ENCODE measurements at places on chromosomes 13 and 19.

DNA sequence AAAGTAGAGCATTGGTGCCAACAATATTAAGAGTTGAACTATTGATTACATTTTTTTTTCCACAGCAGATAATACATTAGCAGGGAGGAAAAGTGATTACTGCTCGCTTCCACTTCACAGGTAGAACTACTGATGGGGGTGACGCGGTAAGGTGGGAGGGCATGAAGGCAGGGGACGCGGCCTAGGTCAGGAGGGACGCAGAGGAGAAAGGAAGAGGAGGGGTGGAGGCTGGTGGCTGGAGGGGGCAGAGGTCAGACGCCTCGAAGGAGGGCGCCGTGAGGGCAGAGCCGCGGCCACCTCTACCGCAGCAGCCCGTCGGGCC, 287 bp upstream of the B3GLCT start:
- DNase-seq = no peak

- DNase-seq = no peak
These were observed 15.7 kb downstream of the COL4A1 start for GRCh38 chr13:110291286-110291685.

- peak; percentile 40 for DNase-seq
These were observed 54.7 kb downstream of the ZNF787 start for GRCh38 chr19:56066152-56067023.

DNA sequence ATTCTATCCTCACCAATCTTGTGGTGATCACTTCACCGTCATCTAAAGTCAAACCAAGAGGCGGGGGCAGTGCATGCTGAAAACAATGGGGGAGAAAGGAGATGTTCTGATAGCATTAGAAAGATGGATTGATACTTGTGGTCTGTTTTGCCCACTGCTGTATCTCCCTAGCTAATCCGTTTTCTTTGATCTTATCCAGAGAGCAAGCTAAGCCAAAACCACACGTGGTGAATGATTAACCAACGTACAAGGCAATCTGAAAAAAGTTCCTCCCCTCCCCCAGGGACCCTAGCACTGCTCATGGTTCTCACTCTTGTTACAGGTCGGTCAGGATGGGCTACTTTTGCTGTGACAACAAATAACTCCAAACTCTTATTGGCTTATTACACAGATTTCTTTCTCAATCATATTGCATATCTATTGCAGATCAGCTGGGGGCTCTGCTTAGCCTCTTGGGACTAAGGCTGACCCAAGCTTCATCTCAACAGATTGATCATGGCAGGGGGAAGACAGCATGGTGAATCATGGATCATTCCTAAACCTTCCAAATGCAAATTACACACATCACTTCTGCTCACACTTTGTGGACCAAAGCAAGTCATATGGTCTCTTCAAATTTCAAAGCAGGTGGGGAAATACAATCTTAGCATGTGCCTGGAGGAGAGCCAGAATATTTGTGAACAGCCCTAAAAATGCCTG, 11.9 kb upstream of the C13orf42 start:
- DNase-seq = no peak

GRCh38 chr13:69921156-69921555, 186.5 kb upstream of the ATXN8OS start:
- no peak for DNase-seq

DNA sequence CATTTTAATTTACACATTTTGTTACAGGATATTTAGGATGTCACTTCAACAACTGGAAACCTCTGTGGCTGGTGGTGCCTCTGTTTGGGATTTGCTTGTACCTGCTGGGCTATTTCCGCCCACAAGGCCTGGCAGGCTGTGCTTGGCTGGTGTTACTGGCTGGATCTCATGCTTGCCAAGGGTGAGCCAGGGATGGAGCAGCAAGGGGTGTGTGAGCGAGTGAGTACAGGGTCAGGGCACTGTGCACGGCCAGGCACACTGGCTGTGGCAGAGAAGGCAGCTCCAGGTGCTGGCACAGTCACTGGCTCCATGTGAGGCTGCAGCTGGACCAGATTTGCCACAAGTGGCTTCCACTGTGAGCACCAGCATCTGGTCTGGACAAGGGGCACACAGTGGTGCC, 1254.8 kb downstream of the SLITRK5 start:
- no peak for DNase-seq

- no peak for DNase-seq
These were observed 48.2 kb upstream of the SLITRK5 start for GRCh38 chr13:87622971-87623370.

- DNase-seq = no peak
These were observed 114.8 kb upstream of the TRPC4 start for GRCh38 chr13:37984357-37984756.

DNA sequence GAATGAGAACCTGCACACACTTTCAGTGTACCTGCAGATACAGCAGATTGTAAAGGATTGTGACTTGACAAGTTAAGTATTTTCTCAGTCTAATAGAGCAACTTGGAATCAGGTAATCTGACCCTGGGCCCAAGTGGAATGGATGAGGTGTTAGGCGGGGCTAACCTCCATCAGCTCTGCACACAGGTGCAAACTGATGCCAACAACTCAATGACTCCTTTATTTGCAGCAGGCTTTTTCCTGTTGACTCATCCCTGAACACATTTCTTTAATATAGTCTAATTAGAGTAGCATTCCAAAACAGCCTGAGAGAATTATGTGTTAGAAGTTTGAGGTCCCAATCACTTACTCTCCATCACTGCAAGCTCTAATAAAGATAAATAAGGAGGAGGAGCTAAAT, 48.8 kb downstream of the TPT1 start:
- DNase-seq = no peak

DNA sequence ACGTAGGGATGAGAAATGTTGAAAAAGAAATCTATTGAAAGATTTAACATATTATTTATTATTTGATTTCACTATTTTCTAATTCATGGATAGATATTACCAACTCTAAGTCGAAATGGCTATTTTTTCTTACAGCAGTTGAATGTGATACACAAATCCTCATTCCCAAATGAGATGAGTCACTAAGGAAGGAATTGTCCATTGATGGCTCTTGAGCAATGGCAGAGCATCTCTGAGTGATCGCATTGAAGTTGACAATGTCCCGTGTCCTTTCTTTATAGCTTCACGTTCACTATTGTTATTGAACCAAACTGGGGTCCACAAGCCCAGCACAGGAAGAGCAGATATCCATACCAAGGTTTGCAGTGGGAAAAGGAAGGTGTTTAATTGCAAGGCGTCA, 648.3 kb upstream of the SPRY2 start:
- DNase-seq = no peak

- DNase-seq = no peak
These were observed 3.6 kb downstream of the SERTAD1 start for GRCh38 chr19:40421993-40422747.

GRCh38 chr13:52405767-52406494, at the start of gene THSD1:
Gene THSD1, minus strand, starts transcription at chr13:52406172. Its CDS starts 3,572 bp downstream, at chr13:52402600.
- DNase-seq = peak; percentile 0

DNA sequence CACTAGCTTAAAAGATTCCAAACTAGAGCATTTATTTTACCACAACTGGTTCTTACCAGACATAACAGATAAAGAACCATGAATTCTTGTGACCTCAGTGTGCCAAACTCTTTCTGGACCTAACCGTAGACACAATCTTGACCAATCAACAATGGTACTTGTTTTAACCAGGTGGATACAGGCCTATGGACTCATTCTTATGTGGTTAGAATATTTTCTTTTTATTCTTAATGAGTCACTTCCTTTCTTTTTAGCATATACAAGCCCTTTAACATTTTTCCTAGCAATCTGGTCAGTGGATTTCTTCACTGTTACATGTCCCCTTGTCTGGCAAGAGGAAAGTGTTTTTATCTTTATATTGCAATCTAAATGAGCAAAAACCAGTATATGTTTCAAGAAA, 792.1 kb upstream of the SPRY2 start:
- DNase-seq = no peak

DNA sequence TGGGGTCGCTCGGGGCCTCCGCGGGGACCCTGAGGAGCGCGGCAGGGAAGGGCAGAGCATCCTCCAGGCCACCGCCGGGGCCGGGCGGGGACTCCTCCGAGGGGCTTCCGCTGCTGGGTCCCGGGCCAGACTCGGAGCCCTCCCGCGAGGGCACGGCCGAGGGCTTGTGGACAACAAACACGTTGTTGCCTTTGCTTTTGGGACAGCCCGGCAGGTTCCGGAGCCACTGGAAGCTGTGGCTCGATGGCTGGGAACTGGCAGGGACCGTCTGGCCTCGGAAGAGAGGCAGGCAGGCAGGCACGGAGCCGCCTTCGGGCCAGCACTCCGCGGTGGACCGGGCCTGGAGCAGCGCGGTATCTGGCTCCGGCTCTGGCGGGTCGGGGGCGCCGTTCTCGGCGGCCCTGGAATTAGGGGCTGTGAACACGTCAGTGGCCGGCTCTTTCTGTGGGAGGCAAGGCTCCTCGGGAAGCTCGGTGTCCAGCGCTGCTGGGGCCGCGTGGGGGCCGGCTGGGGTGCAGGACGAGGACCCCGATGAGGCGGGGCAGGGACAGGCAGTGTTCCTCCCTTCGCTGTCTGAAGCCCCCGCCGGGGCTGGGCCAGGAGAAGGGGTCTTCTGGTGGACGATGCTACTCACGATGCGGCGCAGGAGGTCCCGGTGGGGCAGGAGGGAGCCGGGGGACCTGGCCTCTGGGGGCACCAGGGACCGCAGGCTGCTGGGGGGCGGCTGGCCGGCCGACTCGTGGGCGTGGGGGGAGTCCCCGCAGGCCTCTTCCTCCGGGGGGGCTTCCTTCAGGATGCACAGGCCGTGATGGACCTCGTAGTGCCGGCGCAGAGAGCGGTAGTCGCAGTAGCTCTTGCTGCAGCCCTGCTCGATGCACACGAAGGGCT, 27.6 kb downstream of the ZNF541 start:
- DNase-seq = no peak

GRCh38 chr13:111575276-111575675, 254.8 kb downstream of the TEX29 start:
- DNase-seq = no peak

- peak; percentile 26 for DNase-seq
These were observed 674 bp downstream of the BRD4 start for GRCh38 chr19:15331419-15332310.

GRCh38 chr13:24724714-24725113, 39.3 kb upstream of the RNF17 start:
- DNase-seq = no peak

- DNase-seq = no peak
These were observed 407.8 kb downstream of the LIG4 start for GRCh38 chr13:107807306-107808073.

DNA sequence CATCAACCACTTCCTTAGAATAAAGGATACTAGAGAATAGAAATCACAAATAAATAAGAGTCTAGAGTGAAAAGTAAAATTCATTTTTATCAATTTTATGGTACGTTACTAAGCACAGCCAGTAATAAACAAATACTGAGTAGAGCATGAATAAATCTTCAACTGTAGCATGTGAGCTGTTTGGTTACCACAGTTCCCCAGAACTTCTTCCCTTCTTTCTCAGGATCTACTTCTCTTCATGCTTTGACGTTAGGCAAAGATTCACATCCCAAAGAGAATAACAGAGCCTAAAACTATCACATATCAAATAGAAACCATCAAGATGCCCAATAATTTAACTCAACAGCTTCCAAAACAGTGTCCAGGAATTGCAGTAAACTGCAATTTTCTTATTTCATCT, 7.4 kb downstream of the RUBCNL start:
- DNase-seq = no peak

GRCh38 chr13:113819341-113819730, 44.5 kb downstream of the GAS6 start:
- DNase-seq = no peak

- no peak for DNase-seq
These were observed 10.2 kb downstream of the TNFAIP8L1 start for GRCh38 chr19:4649392-4650047.

- DNase-seq = peak; percentile 1
These were observed 491 bp downstream of the ZNF525 start for GRCh38 chr19:53365899-53366493.

- DNase-seq = no peak
These were observed 29.9 kb upstream of the MUC16 start for GRCh38 chr19:9040131-9040530.

DNA sequence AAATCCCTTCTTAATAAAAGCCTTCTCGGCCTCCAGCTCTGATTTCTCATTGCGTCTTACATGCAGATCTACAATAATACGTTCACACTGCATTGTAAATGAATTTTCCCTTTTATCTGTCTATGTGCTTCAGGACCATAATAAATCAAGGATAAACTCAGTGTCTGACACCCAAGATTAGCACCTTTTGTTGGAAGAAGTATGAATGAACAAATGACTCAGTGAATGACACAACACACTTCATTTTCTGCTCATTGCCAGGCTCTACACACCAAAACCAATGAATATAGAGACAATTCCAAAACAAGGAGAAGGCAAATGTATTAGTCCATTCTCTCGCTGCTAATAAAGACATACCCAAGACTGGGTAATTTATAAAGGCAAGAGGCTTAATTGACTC, 1224.4 kb downstream of the EFNB2 start:
- DNase-seq = no peak

DNA sequence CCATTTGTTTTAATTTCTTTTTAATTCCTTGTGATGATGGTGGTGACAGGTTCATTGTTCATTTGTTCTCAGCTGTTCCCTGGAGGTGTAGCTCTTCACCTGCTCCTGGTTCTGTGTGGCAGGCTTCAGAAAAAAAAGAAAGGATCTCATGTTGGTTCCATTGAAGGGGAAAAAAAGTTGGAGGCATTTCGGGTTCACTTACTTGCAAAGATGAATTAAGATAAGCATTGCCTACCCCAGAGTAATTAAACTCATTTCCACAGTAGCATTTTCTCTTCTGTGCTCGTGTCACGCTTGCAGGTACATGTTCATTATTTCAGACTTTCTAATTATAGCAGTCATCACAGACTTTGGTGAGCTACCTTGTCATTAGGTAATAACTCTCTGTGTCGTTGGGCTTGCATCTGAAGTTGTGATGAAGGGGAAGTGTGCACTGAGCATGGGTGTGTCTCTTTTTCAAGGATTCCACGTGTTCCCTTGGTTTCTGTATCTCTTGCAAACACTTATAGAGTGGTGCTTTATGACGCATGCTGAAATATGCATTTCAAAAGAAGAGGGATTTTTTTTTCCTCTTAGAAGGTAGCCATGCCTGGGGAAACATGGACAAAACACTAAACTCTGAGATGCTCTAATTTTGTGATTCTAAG, 69.1 kb downstream of the MTUS2 start:
- DNase-seq = no peak

GRCh38 chr19:48716562-48717291, 2.8 kb downstream of the MAMSTR start:
- no peak for DNase-seq

GRCh38 chr19:48271531-48272151, 1.8 kb downstream of the ZNF114 start:
- no peak for DNase-seq

DNA sequence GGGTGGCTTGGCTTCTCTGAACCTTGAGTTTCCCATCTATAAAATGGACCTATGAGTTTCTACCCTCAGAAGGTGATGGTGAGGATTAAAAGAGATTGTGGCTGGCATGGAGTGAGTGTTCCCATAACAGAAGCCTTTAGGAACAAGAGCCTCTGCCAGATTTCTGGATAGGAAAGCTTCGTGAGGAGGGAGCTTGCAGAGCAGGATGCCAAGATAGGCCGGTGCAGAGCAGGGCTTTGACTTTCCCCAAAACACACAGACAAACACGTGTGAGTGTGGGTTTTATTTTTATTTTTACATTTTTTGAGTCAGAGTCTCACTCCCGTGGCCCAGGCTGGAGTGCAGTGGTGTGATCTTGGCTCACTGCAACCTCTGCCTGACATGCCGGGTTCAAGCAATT, 3.7 kb upstream of the CNN1 start:
- DNase-seq = no peak

- DNase-seq = no peak
These were observed 45.8 kb downstream of the CAPN12 start for GRCh38 chr19:38698225-38699026.

Measured in stimulated activated CD8-positive, alpha-beta memory T cell treated with anti-CD3 and anti-CD28 coated beads, Interleukin-15, amount 100 ng/mL, for 24 hours (primary cell).